Glutamatergic neuron (in vitro differentiated cells): ENCODE measurements at places on chromosomes 2 and 18.

DNA sequence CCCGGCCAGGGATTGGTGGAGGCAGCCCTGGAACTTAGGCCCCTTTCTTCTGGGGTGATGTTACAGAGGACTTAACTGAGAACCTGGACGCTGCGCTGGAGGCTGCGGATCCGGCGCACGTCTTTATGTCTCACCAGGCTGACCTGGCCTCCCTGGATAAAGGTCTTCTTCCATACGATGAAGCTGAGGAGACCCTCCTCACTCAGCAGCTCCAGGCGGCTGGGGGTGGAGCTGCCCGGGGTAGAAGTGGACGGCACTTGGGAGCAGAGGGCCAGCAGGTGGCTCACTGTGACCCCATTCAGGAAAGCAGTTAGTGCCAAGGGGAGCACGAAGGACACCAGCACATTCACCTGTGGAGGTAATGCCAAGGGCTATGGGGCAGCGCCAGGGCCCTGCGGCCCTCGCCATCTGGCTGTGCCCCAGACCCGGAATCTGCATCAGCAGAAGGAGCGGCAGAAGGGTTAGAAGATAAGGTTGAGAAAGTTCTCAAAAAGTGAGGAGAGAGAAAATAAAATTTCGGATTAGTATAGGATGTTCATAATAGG is 8.0 kb downstream of the NTSR2 start:
- H3K27me3 ChIP-seq, result peaks cover 2% of the 10 kb centered on the region
- no peak overlapping the region for H3K27ac ChIP-seq
- H3K4me1 ChIP-seq, result no peaks in the 10 kb centered on the region

GRCh38 chr2:67256892-67257291 is 140.2 kb upstream of the ETAA1 start:
- H3K27me3 ChIP-seq, result no peaks in the 10 kb centered on the region
- H3K4me3 ChIP-seq, result no peak overlapping the region
- H3K4me1 ChIP-seq, result peaks cover 2% of the 10 kb centered on the region
- no peak overlapping the region for H3K27ac ChIP-seq
- DNase-seq, result no peak
- H3K36me3 ChIP-seq, result no peaks in the 10 kb centered on the region

DNA sequence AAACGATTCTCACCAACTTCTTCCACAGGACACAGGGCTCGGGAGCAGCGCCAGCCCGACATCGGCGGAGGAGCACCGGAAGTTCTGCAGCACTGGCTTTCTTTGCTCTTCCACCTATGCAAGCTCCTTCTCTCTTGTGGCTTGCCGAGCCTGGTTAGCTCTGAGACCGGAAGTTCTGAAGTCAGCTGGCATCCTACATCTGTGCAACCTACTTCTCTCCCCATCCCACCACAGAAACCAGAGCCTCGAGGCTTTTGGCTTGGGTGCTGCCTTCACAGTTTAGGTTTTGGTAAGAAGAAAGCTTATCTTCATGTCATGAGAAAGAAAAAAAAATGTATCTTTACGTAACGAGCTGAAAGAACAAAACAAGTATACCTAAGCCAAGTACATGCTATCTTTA is 111.7 kb downstream of the ANKRD44 start:
- no peak overlapping the region for H3K27ac ChIP-seq
- no peak for DNase-seq
- H3K27me3 ChIP-seq, result no peaks in the 10 kb centered on the region
- H3K4me1 ChIP-seq, result no peaks in the 10 kb centered on the region
- no peak overlapping the region for H3K4me3 ChIP-seq

DNA sequence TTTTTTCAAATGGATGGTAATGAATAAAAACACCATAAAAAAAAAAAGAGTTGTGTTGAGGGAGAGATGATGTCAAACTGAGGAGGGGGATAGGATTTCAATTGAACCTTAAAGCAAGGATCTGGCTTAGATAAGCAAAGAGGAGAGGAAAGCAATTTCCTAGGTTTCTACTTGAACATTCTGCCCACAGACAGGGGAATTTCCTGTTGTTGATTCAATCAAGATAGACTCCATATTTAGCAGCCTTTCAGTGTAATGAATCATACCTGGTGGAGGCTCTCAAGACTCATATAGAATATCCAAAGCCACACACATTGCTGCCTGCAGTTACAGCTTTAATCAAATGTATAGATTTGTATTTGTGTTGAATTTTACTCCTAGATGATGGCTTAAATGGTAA is 294.4 kb upstream of the PIK3C3 start:
- H3K36me3 ChIP-seq, result no peaks in the 10 kb centered on the region
- DNase-seq, result no peak
- no peaks in the 10 kb centered on the region for H3K27me3 ChIP-seq
- H3K27ac ChIP-seq, result no peak overlapping the region
